ENCODE measurements at places on chromosomes 16 and 17. TPM values are rescaled to one million over a fixed set of nuclear protein-coding genes. Genes with fewer than 3 reads are reported as not detected.

ABCC11 gene
- not detected for total RNA-seq

DNA sequence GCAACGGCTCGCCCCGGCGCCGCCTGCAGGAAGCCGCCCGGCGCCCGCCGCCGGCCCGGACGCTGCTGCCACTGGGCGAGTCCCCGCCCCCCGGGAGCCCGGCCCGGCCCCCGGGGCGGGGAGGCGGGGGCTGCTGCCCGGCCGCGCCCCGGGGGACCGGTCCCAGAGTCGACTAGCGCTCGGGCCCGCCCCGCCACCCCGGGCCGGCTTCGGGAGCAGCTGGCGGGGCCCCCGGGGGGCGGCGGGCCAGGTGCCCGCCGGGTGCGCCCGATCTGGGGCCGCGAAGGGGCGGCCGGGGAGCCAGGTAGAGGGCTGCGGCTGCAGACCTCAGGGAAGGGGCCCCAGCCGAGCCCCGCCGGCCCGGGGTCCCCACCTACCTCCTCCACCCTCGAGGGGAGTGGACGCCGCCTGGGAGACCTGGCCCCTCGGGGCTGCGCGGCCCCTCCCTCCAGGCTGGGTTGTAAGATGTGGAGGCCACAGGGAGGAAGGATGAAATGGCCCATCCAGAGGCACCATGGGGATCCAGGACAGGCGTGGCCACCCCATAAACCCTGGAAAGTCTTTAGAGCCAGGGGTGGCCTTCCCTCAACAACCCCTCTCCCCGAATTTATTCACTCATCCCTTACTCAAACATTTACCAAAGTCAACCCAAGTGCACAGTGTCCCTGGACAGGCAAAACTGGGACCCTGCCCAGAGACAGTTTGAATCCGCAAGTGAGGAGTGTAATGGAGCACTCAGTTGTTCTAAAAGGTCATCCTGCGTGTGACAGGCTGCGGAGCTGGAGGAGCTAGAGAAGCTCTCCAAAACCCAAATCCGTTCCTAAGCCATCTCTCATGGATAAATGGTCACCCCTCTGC lies at the start of gene CDYL2:
TSS of gene CDYL2 (minus strand) at position 73 of the 858 bp plus-strand sequence. CDS start 425 bp downstream, outside the sequence.
- H3K4me3 ChIP-seq: peak within 1 kb of the TSS; percentile 62
- peak; percentile 65 for DNase-seq
- H3K27ac ChIP-seq: peak within 1 kb of the TSS; percentile 67
- peaks cover 4% of the 10 kb centered on the region for H3K4me1 ChIP-seq
- H3K36me3 ChIP-seq: no peaks in the 10 kb centered on the region
- H3K27me3 ChIP-seq: no peaks in the 10 kb centered on the region

- no peak overlapping the region for H3K27ac ChIP-seq
- H3K27me3 ChIP-seq: no peaks in the 10 kb centered on the region
- DNase-seq: no peak
- no peaks in the 10 kb centered on the region for H3K4me1 ChIP-seq
These were observed 56.4 kb downstream of the WWOX start for GRCh38 chr16:78155791-78156345.

DNA sequence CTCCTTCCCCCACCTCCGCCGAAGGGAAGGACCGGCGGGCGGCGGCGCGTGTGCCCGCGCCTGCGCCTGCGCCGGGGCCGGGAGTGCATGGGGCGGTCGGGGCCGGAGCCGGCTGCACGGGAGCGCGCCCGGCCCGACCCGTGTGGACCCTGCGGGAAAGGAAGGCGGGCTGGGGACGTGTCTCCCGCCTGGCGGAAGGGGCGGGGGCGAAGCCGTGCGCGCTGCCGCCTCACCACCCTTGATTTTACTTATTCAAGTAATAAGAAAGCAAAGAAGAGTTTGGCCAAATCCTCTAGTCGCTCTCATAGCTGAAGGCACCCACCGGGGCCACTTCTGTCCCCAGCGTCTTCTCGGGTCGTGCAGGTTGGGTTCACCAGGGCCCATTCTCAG lies 596 bp upstream of the PFN1 start:
- no peaks in the 10 kb centered on the region for H3K27me3 ChIP-seq
- DNase-seq: peak; percentile 90
- peak overlapping the region; percentile 99 for H3K4me3 ChIP-seq
- peaks cover 29% of the 10 kb centered on the region for H3K36me3 ChIP-seq
